ENCODE measurements at places on chromosomes 4 and X.

GRCh38 chrX:21972046-21972445, 31.5 kb downstream of the SMS start:
- DNase-seq: no peak

DNA sequence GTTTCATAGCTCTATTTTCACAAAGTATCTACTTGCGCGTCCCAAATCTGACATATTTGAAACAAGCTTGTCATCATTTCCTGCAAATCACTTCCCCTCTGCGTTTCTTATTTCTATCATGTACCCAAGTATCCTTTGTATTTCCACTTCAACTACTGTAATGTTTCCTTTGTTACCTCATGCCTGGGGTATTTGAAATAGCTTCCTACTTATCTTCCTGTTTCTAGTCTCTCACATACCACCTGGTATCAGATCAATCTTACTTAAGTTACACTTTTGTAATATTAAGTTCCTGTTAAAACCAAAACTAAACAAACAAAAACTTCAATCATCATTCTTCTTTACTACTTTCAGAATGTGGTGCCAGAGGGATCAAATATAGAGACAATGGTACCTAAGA, 93.6 kb upstream of the SMAD1 start:
- DNase-seq: no peak

- no peak for DNase-seq
Measured at GRCh38 chr4:145217349-145217748, 37.0 kb upstream of the OTUD4 start.

DNA sequence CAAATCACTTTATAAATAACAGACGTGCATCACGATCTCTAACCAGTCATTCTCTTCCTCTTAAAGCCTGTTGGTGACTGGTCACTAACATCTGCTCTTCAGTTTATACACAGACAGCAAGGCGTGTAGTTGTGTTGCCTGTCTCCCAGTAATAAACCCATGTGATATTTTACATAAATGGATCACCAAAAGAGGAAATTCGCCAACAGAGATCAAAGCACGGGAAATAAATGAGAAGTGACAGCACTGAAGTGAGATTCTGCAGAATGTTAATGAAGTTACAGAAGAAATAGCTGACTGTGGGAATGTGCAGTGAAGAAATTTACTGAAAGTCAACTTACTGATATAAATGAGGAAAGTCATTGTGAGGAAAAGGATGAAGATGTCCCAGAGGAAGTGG, 47.0 kb downstream of the AFF1 start:
- DNase-seq: peak; percentile 82

GRCh38 chr4:2062808-2063524, 3.8 kb downstream of the NAT8L start:
- DNase-seq: no peak
